ENCODE measurements at places on chromosomes 7 and 10. TPM values are rescaled to one million over a fixed set of nuclear protein-coding genes. Genes with fewer than 3 reads are reported as not detected.
A peak's percentile ranks its signal among the peaks of the same experiment; 100 is the strongest.

The PLEKHS1 gene
- total RNA-seq = 16.2 TPM

The MUC12 gene
- 0.34 TPM for total RNA-seq

DNA sequence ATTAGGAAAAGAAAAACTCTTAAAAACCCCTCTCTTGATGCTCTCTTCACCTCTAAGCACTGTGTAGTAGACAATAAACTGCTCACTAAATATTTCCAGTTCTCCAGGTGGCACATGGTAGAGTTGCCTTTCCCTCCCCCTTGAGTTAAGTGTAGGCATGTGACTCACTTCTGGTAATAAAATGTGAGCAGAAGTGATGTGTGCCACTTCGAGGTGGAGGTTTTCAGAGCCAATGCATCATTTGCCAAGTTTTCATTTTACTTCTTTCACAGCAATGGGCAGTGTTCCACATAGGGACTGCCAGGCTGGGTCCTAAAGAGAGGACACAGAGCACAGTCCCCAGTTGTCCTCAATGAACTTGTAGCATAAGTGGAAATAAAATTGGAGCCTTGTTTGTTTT lies 131.6 kb upstream of the NPY start:
- no peak for DNase-seq

GRCh38 chr7:128362670-128363069 lies 1.2 kb upstream of the PRRT4 start:
- DNase-seq = no peak

- no peak for DNase-seq
These were observed 39.9 kb downstream of the ABCB4 start for GRCh38 chr7:87435546-87435945.

DNA sequence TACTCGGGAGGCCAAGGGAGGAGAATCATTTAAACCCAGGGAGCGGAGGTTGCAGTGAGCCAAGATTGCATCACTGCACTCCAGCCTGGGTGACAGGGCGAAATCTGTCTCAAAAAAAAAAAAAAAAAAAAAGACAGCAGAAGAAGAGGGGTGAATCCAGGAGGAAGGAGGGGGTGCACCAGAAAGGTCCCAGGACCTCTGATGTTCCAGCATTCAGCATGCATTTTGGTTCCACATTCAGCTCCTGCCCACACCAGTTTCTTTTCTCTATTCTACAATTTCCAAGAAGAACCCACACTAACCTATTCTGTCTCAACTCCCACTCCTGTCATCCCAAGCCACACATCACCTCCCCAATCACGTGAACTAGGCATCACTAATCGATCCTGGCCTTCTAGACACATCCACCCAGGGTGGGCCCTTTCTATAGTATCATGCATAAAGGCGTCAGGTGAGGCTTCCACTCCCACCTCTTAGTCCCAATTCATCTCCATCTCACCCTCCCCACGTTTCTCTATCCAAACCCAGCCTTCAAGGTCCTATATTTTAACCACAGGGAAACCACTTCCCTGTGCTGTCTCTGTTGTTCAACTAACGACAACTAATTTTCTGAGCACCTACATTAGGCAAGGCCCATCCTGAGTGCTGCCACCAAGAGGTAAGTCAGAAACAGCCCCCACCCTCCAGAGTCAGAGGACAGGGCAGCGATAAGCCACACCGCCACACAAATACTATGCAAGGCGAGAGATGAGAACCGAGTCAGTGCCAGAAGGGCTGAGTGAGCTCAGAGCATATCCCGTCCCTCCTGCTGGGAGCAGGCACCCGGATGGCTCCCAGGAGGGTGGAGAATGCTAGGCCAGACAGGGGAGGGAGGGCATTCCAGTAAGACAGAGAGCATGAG lies 2.2 kb downstream of the ANXA11 start:
- peak; percentile 72 for DNase-seq

DNA sequence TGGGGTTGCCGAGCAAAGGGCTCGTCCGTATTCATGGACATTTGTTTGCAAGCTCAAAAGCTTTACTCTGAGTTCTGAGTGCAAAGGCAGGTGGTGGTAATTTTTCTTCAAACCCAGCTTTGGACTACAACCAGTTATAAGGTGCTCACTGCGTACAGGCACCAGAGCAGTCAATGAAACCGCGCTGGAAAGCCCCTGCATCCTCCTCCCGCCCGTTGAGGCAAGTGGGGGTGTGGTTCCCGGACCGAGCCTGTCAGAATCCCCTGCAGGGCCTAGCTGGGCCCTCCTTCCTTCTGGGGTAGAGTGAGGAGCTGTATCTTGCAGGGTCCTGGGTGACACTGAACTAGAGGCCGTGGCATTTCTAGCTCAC lies 22.3 kb downstream of the AMZ1 start:
- DNase-seq = no peak

DNA sequence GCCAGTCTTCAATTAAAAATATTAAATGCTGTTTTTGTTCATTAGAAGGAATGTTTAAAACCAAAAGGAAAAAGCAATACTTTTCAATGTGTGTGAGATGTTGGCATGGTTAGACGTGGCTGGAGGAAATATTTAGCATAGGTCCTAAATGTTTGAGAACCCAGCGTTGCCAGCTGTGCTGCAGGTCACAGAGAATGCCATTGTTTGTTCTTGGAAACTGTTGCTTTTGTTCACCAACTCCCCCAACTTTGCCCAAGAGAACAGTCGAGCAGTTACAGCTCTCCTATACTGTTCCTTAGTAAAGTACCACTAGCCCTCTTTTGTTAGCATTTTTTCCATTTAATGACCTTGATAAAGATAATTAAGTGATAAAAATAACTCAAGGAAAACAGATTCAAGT lies 44.5 kb upstream of the ELMO1 start:
- DNase-seq = no peak
